NCI-H510A (cell line): ENCODE measurements at places on chromosomes 11 and 22.
A peak's percentile ranks its signal among the peaks of the same experiment; 100 is the strongest.

DNA sequence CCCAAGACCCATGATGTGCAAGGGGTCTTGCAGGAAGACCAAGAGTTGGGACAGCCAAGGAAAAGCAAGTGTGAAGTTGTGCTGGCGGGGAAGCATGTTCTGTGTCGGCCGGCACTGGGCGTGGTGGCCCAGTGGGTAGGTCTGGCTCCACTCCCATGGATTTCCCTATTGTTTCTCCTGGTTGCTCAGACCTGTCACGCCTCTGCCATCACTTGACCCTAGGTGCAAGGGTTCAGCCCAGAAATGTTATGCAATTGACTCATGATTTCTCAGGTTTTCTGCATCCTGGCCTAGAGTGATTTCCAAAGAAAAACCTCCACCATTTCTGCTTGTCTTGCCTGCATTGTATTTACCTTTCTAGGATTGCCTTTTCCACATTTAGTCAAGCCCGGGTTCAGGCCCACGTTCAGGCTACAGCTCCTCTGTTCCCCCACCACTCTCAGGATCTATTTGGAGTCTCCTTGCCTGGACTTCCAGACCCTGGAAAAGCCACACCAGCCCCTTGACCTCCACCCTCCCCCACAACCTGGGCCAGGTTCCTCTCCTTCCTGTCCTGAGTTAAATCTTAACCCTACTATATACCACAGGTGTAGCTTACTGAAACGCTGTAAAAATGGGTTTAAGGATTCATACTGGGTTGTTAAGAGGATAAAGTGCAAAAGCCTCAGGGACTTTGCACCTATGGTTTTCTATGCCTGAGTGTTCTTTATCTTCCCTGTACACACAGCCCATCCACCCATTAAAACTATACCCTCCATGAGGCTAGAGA is 17.5 kb upstream of the FOLR1 start:
- DNase-seq: no peak

GRCh38 chr11:61512435-61512834 is 3.9 kb downstream of the LRRC10B start:
- DNase-seq: peak; percentile 87

- DNase-seq: no peak
Observed at GRCh38 chr11:984546-984945, 52.0 kb downstream of the MUC6 start.

GRCh38 chr11:107598225-107599139 is 7.5 kb downstream of the ELMOD1 start:
- no peak for DNase-seq

DNA sequence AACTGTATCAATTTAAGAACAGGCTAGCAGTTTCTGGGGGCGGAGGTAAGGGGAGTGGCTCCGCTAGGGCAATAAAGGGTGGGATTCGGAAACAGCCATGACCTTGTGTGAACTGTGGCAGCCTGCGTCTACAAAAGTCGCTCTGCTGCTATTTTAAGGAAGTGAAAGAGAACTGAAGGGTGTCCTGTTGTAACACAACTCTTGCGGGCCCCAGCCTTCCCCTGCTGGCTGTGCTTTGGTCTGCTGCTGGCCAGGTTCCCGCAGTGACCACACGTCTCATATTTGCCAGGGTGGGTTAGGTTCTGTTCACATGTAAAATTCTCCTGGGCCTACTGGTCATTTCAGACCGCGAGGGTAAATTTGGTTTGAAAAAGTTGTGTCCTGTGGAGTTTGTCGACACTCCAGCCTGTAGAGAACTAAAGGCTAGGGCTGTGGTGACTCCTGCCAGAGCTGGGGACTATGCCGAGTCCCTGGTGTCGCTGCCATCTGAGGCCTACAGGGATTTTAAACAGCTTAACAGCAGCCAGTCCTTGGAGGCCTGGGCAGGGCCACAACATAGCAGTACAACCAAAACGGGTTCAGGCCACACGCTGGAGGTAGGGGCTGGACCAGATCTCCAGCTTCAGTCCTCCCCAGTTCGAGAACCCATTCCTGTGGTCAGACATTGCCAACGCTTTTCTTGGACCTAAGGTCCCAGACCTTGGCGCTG is 1.1 kb upstream of the PPFIBP2 start:
- peak; percentile 10 for DNase-seq

GRCh38 chr11:111456086-111456858 is 55.9 kb downstream of the BTG4 start:
- no peak for DNase-seq

DNA sequence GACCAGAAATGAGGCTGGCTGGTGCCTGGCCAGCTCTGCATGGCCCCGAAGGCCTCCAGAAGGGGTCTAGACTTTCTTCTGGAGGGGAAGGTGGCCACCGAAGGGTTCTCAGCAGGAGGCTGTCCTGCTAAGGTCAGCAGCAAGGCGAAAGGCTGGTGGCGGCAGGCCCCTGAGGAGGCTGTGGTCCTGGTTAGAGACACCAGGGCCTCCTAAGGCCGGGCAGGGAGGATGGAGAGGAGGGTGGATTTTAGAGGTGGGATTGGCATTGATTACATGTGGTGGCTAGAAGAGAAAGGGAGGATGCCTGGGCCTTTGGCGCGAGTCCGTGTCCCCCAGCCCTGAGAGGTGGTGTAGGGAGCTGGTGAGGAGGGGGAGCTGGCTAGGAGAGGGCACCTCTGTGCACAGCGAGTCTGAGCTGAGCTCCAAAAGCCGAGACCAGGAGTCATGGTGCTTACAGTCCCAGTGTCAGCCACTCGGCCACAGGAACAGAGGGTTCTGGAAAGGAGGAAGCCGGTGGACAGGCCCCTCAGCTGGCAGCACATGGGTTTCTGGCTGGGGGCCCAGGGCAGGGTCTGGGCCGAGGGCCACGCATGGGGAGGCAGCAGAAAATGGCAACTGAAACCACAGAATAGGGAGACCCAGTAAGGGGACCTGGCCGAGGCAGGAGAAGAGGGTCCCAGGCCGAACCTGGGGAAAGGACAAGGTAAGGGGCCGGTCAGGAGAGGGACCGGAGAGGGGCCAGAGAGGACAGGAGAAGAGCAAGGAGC is 2.5 kb downstream of the FERMT3 start:
- DNase-seq: no peak

DNA sequence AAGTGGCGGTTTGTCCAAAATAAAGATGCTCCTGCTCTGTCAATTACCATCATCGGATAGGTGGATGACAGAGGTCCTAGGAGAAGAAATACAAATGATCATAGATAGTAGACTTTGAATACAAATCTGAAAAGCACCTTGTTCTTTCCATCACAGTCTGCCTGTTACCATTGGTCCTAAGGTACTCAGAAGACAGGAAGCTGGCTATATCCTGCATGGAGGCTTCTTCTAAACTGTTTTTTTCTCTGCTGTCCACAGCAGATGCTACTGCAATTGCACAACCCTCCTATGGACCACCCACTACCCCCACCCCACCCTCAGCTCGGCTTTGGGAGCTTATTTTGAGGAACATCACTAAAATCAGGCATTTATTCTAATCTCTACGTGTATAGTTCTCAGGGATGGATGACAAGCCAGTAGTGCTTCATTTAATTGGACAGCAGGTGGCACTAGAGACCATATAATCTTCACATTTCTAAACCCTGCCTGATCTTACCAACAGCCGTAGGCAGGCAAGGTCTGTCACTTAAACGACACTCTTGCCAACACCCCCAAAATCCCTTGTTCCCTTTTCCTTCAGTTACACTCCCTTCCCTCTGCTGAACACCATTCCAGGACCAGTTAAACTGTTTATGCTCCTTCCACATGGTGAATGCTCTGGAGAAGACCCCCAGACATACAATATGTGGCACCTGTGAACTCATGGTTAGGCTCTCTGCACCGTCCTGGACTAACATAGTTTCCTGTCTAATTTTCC is 6.6 kb upstream of the PTS start:
- no peak for DNase-seq

- DNase-seq: no peak
Observed at GRCh38 chr11:8252388-8252787, 11.3 kb downstream of the LMO1 start.

- peak; percentile 93 for DNase-seq
Observed at GRCh38 chr11:78940500-78941225, 366.0 kb upstream of the NARS2 start.

GRCh38 chr11:118126082-118126838 is 26.4 kb downstream of the SCN4B start:
- DNase-seq: no peak

GRCh38 chr11:115263799-115264656 is 240.2 kb downstream of the CADM1 start:
- DNase-seq: no peak

DNA sequence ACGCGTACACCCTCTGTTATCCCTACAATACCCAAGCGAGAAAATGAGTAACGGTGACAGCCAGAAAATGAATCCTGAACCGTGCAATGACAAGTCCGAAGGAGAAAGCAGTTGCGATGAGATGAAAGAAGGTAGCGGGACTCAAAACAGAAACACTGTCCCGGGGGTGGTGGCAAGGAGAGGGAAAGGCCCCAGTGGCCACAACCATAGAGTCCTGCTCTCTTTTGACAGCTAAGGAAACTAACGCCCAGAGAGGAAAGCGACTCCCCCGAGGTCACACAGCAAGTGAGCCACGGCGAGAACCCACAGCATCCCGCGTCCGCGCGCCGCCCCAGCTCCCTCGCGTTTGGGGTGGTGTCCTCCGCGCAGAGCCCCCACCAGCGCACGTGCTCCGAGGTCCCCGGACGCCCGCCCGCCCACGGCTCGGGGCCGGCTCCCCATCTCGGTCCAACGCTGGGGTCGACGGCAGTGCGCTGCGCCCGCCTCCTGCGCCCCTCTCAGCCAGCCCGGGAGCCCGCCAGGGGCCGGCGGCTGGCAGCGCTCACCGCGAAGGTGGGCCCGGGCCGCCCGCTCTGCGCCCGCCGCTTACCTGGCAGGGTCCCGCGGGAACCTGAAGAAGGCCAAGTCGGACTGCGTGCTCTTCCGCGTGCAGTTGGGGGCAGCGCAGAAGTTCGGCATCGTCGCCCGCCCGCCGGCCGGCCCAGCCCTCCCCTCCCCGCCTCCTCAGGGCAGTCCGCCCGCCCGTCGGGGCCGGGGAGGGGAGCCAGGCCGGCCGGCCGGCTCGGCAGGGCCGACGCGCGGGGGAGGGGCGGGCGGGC is 564 bp downstream of the THAP12 start:
- DNase-seq: no peak

DNA sequence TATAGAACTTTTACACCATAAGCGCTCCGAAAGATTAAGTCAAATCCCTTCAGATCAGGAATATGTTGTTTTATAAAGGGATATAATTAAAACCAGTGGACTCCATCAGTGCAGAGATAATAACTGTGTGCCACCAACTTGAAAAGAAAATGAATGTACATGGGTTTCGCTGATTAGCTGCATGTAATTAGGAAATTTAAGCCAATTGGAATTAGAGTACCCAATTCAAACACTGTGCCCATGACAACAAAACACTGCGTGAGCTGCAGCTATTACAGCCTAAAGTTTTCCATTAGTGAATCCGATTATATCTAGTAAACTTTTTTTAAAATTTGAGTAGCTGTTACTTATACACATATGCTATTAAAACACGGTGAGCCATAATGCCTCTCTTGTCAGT is 392.3 kb upstream of the ARHGAP42 start:
- no peak for DNase-seq

GRCh38 chr22:45420539-45420938 is 7.0 kb downstream of the RIBC2 start:
- DNase-seq: no peak

- no peak for DNase-seq
Observed at GRCh38 chr11:122189229-122189628, 73.2 kb upstream of the BLID start.

GRCh38 chr11:45930031-45930794 is 7.8 kb downstream of the LARGE2 start:
- peak; percentile 59 for DNase-seq

GRCh38 chr11:89529626-89530380 is 38.6 kb upstream of the NOX4 start:
- DNase-seq: no peak

DNA sequence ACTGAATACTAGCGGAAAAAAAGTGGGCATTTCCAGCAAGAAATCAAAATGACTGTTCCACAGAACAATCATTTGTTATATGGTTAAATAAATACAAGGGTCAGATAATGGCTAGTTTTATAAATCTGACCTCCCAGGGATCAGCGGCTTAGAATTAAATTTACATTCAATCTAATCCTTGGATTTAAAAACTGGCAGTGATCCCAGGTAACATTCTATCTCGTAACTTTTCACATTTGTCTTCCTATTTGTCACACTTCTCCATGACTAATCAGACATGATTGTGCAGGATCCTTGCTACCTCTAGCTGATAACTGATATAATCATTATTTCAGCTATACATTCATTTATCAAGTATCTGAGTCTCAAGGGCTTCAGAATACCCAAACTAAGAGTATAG is 2.9 kb upstream of the MMP3 start:
- no peak for DNase-seq

DNA sequence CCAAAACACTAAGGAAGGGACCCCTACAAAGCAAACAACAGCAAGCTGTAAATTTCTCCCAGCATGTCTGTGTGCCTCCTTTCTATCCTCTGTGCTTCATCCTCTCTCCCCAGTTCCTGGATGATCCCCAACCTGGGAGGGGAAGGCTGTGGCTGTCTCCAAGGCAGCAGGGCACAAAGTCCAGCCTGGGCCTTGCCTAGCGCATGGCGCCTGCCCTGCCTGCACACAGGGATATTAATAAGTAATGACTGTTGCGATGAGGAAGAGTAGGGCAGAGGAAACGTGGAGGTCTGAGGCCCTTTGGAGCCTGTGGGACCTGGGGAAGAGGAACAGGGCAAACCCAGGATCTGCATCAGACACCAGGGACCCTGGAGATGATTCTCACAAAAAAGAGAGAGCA is 2.0 kb downstream of the USH1C start:
- DNase-seq: no peak

- DNase-seq: no peak
Observed at GRCh38 chr11:62139526-62140303, 15.9 kb downstream of the INCENP start.

DNA sequence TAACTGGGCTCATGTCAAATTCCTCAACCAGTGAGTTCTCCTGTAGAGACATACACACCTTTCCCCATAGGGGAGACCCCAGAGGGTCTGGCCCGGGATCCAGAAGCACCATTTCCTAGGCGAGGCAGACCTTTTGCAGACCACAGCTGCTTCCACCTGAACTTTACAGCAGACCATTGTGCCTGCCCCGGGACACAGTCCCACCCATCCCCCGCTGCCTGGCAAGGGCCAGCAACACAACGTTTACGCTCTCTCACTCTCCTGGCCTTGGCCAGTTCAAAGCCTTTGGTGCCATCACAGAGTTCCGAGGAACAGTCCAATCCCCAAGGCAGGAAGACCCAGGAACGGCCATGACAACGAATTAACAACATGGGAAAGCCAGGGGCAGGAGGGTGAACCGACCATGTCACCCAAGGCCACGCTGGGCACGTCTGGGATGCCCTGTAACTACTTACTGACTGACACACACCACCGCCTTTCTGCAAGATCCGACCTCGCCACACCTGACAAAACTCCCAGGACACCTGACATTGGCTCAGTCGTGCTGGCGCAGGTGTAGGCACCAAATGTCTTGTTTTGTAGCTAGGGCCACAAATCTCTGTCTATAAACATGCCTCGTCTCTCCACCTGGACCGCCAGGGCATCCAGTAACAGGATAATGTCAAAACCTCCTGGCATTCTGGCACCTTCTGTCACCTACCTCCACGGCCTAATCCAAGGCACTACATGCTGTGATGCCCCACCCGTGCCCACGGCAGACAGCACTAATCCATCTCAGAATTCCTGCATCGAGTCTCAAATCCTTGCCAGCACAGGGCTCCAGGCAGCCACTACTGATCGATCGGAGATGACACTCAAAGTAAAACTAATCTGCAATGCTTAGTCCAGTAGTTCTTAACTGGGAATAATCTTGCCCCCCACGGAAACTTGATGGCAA is 51.3 kb downstream of the MYH9 start:
- DNase-seq: no peak
